ENCODE measurements at places on chromosomes 2 and 18. TPM values are rescaled to one million over a fixed set of nuclear protein-coding genes. Genes with fewer than 3 reads are reported as not detected.
A peak's percentile ranks its signal among the peaks of the same experiment; 100 is the strongest.

CNNM3 gene
- 29.0 TPM for total RNA-seq

OTOS gene
- total RNA-seq: not detected

LYPD6B gene
- total RNA-seq: 0.79 TPM

TUBA4B gene
- total RNA-seq: 3.0 TPM

TMEM163 gene
- total RNA-seq: 23.2 TPM

SGO2 gene
- 3.6 TPM for total RNA-seq

GPR55 gene
- 0.24 TPM for total RNA-seq

GPR155 gene
- total RNA-seq: 3.6 TPM

ANKRD36C gene
- total RNA-seq: 23.5 TPM

CCBE1 gene
- total RNA-seq: 16.0 TPM

HJURP gene
- 1.8 TPM for total RNA-seq

NAT8 gene
- total RNA-seq: not detected

DLGAP1 gene
- 3.6 TPM for total RNA-seq

- no peaks in the 10 kb centered on the region for H3K36me3 ChIP-seq
- peaks cover 14% of the 10 kb centered on the region for H3K4me1 ChIP-seq
- no peak overlapping the region for H3K27ac ChIP-seq
- no peak overlapping the region for H3K4me3 ChIP-seq
- no peaks in the 10 kb centered on the region for H3K27me3 ChIP-seq
These were observed 266.2 kb downstream of the TGIF1 start for GRCh38 chr18:3716116-3716660.

- no peak overlapping the region for H3K27ac ChIP-seq
- no peaks in the 10 kb centered on the region for H3K36me3 ChIP-seq
- no peak overlapping the region for H3K4me3 ChIP-seq
- peaks cover 10% of the 10 kb centered on the region for H3K4me1 ChIP-seq
- DNase-seq: no peak
These were observed 2.4 kb upstream of the ASB1 start for GRCh38 chr2:238424313-238424700.

- no peak for DNase-seq
- H3K27me3 ChIP-seq: peaks cover 3% of the 10 kb centered on the region
- H3K4me3 ChIP-seq: no peak overlapping the region
- H3K36me3 ChIP-seq: no peaks in the 10 kb centered on the region
- no peaks in the 10 kb centered on the region for H3K4me1 ChIP-seq
These were observed 19.1 kb upstream of the TEX51 start for GRCh38 chr2:126879348-126880298.

- H3K27ac ChIP-seq: peak overlapping the region; percentile 98
- H3K36me3 ChIP-seq: no peaks in the 10 kb centered on the region
- H3K4me3 ChIP-seq: peak overlapping the region; percentile 61
- H3K27me3 ChIP-seq: no peaks in the 10 kb centered on the region
- peaks cover 60% of the 10 kb centered on the region for H3K4me1 ChIP-seq
These were observed 1.8 kb downstream of the LAPTM4A start for GRCh38 chr2:20049637-20050036.

- no peak overlapping the region for H3K27ac ChIP-seq
- H3K36me3 ChIP-seq: no peaks in the 10 kb centered on the region
- H3K4me1 ChIP-seq: no peaks in the 10 kb centered on the region
- no peak overlapping the region for H3K4me3 ChIP-seq
These were observed 137.7 kb downstream of the SNTG2 start for GRCh38 chr2:1088192-1088860.

DNA sequence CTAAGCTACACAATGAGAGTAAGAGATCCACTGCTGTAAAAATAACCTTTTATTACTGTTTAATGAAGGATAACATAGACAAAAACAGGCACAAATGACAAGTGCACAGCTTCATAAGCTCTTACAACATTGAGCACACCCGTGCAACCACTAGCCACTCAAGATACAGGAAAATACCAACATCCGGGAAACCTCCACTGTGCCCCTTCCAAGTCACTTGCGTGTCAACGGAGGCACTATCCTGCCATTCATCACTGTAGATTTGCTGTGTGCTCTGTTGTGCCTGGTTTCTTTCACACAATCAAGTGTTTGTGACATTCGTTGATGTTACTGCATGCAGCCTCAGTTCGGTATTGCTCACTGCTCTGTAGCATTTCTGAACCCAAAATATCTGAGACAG, 292.9 kb upstream of the MYT1L start:
- no peak for DNase-seq
- no peaks in the 10 kb centered on the region for H3K27me3 ChIP-seq
- H3K4me3 ChIP-seq: no peak overlapping the region
- H3K4me1 ChIP-seq: no peaks in the 10 kb centered on the region

GRCh38 chr2:85531589-85531988, 7.4 kb upstream of the MAT2A start:
- H3K36me3 ChIP-seq: no peaks in the 10 kb centered on the region
- no peak overlapping the region for H3K4me3 ChIP-seq
- DNase-seq: no peak
- no peaks in the 10 kb centered on the region for H3K27me3 ChIP-seq
- H3K4me1 ChIP-seq: no peaks in the 10 kb centered on the region

DNA sequence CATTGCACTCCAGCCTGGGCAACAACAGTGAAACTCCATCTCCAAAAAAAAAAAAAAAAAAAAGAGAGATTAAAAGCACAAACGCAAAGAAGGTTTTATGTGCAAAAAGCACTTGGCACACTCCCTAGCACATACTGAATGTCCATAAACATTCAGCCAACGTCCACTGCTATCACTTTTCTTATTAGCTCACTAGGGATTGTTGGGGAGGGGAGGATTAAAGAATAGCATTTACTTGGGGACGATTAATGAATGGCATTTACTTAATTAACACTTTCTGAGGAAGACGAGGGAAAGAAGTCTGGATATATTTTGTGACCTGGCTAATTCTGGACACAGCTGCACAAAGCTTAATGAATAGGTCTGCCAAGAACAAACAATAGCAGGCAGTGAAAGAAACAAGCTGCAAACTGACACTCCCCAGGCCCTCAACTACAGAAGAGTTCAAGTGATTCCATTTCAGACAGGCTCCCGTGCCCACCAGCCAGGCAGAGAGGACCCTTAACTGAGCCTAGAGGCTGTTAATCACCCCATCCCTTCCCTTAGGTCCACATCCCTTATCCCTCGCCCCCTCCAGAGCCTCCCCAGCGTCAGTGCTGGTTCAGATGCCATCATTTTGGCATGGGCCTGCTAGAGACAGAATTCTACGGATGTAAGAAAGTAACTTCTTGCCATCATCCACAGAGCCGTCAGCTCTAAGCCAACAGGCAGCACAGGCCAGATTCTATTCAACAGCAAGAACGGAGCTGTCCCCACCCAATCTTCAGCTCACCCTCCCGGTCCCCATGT, 7.4 kb downstream of the CYB5A start:
- peaks cover 27% of the 10 kb centered on the region for H3K4me1 ChIP-seq
- peak overlapping the region; percentile 70 for H3K27ac ChIP-seq
- H3K36me3 ChIP-seq: no peaks in the 10 kb centered on the region
- DNase-seq: peak; percentile 68

- H3K4me3 ChIP-seq: no peak overlapping the region
- no peak overlapping the region for H3K27ac ChIP-seq
- H3K36me3 ChIP-seq: no peaks in the 10 kb centered on the region
- DNase-seq: no peak
- no peaks in the 10 kb centered on the region for H3K27me3 ChIP-seq
These were observed 57.5 kb downstream of the FHOD3 start for GRCh38 chr18:36354989-36355388.

- peaks cover 24% of the 10 kb centered on the region for H3K27me3 ChIP-seq
- peaks cover 48% of the 10 kb centered on the region for H3K4me1 ChIP-seq
- peaks cover 22% of the 10 kb centered on the region for H3K36me3 ChIP-seq
- no peak overlapping the region for H3K4me3 ChIP-seq
These were observed 14.3 kb downstream of the GPR17 start for GRCh38 chr2:127660291-127660578.

GRCh38 chr2:67879586-67880290, 183.1 kb downstream of the C1D start:
- no peak overlapping the region for H3K4me3 ChIP-seq
- no peaks in the 10 kb centered on the region for H3K27me3 ChIP-seq
- H3K4me1 ChIP-seq: no peaks in the 10 kb centered on the region
- no peak for DNase-seq

GRCh38 chr2:84741182-84741822, 139.6 kb downstream of the TRABD2A start:
- H3K4me1 ChIP-seq: no peaks in the 10 kb centered on the region
- H3K4me3 ChIP-seq: no peak overlapping the region
- H3K27ac ChIP-seq: no peak overlapping the region
- no peak for DNase-seq
- no peaks in the 10 kb centered on the region for H3K27me3 ChIP-seq

GRCh38 chr2:102337481-102338386, 17.9 kb upstream of the IL18R1 start:
- H3K36me3 ChIP-seq: no peaks in the 10 kb centered on the region
- peaks cover 10% of the 10 kb centered on the region for H3K4me1 ChIP-seq
- H3K27ac ChIP-seq: no peak overlapping the region
- H3K4me3 ChIP-seq: peak overlapping the region; percentile 8
- no peak for DNase-seq
- no peaks in the 10 kb centered on the region for H3K27me3 ChIP-seq

- no peaks in the 10 kb centered on the region for H3K4me1 ChIP-seq
- DNase-seq: no peak
- H3K4me3 ChIP-seq: no peak overlapping the region
- H3K36me3 ChIP-seq: no peaks in the 10 kb centered on the region
These were observed 1011.7 kb upstream of the GYPC start for GRCh38 chr2:125644257-125644656.

DNA sequence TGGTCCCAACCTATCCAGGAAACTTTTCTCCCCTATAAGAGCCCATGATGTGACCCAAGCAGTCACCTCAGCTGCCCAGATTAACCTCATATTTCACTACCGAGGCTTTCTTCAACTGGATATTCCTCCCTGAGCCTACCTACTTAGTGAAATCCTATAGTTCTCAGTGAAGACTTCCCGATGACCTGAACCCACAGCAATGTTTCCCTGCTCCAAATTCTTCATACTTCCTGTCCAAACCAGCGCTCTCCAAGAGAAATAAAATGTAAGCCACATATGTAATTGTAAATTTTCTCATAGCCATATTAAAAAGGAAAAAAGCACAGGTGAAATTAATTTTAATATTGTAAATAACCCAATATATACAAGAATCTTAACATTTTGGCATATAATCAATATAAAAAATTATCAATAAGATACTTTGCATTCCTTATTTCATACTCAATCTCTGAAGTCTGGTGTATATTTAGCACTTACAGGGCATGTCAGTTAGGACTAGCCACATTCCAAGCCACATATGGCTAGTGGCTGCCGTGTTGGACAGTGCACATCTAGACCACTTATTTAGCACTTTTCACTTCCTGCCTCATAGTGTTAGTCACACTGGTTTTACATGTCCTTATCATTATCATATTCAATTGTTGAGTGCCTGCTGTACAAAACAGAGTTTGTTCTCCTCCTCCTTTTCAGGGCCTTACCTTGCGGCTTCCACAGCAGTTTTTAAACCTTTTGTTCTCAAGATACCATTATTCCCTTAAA, 1.9 kb upstream of the STAT4 start:
- peaks cover 15% of the 10 kb centered on the region for H3K4me1 ChIP-seq
- no peak overlapping the region for H3K4me3 ChIP-seq
- no peak overlapping the region for H3K27ac ChIP-seq
- H3K27me3 ChIP-seq: no peaks in the 10 kb centered on the region

- H3K27ac ChIP-seq: no peak overlapping the region
- H3K36me3 ChIP-seq: no peaks in the 10 kb centered on the region
- DNase-seq: no peak
- no peaks in the 10 kb centered on the region for H3K4me1 ChIP-seq
These were observed 168.6 kb downstream of the SS18 start for GRCh38 chr18:25921677-25922421.

- H3K4me1 ChIP-seq: no peaks in the 10 kb centered on the region
- DNase-seq: no peak
- H3K27ac ChIP-seq: no peak overlapping the region
- H3K36me3 ChIP-seq: no peaks in the 10 kb centered on the region
- no peaks in the 10 kb centered on the region for H3K27me3 ChIP-seq
- H3K4me3 ChIP-seq: no peak overlapping the region
These were observed 29.0 kb downstream of the SERPINB5 start for GRCh38 chr18:63505566-63506335.

DNA sequence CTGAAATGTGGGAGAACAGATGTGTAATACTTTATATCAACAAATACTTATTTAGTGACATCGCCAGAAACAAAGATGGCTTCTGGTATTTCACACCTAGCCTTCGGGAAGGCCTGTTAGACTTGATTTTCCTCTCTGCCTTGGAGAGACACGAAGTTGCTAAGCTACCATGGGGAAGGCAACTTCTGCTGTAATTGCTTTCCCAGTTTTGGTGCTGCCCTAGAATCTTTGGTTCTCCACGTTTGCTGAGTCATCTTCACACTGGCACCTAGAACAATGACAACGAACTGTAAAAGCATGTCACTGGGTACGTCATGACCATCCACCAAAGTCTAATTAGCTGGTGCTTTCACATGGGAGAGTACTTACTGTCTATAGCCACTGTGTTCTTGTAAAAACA, 58.7 kb upstream of the ACTR3 start:
- no peak for DNase-seq
- no peaks in the 10 kb centered on the region for H3K36me3 ChIP-seq
- H3K27me3 ChIP-seq: no peaks in the 10 kb centered on the region
- no peaks in the 10 kb centered on the region for H3K4me1 ChIP-seq
- no peak overlapping the region for H3K27ac ChIP-seq

- H3K4me3 ChIP-seq: no peak overlapping the region
- H3K4me1 ChIP-seq: no peaks in the 10 kb centered on the region
- no peaks in the 10 kb centered on the region for H3K27me3 ChIP-seq
- H3K27ac ChIP-seq: no peak overlapping the region
- H3K36me3 ChIP-seq: no peaks in the 10 kb centered on the region
These were observed 243.9 kb upstream of the GULP1 start for GRCh38 chr2:188047735-188048134.

DNA sequence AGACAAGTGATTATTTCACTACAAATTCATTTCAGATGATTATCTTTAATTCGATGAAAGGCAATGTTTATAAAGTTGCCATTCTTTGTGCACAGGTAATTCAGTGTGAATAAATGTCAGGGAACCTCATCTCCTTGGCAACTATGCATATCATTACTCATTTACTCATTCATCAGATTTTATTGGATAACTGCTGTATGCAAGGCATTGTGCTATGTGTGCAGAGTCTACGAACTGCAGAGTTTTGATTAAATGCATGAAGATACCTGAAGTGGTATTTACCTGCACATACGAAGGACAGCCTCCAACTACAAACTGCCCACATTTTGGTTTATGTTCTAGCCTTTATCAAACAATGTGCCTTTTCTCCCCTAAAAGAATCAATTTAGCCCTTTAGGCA, 3.5 kb downstream of the RND3 start:
- H3K4me1 ChIP-seq: peaks cover 4% of the 10 kb centered on the region
- no peak overlapping the region for H3K27ac ChIP-seq
- no peak for DNase-seq
- peaks cover 55% of the 10 kb centered on the region for H3K27me3 ChIP-seq

DNA sequence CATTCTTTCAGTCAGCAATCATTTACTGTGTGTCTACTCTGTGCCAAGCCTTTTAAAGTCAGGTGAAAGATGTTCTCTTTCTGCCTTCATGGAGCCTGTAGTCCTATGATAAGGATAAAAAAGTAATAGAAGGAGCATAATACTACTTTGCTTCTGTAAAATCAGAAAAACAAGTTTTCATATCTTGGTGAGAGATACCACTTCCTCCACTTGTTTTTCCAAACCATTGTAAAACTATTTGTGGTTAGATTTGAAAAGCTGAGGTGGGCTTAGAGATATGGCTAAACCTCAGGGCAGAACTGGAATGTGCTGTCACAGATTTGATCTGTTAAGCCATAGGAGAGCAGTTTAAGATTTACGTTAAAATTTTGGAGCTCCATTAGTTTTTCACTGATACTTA, 104.7 kb upstream of the FAM117B start:
- H3K36me3 ChIP-seq: peaks cover 25% of the 10 kb centered on the region
- no peak overlapping the region for H3K4me3 ChIP-seq
- DNase-seq: no peak
